ENCODE measurements at places on chromosomes 1 and 21.

DNA sequence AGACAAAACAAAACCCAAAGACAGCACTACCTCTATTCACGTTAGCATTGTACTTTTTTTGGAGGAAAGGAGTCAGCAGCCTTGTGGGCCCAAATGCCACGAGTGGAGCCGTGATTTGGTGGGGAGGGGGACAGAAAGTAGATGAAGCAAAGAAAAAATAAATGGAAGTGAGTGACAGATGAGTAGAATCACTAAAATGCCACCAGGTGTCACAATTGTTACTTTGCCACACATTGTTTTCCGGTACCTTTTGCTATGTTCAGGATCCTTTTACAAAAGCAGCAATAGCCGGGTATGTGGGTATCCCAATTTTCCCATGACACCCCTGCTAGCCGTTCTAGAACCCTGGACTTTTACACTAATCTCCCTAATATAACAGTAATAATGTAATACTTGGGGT lies 85.0 kb upstream of the AK4 start:
- DNase-seq: no peak

GRCh38 chr1:154476791-154477190 lies 25.2 kb upstream of the TDRD10 start:
- no peak for DNase-seq

DNA sequence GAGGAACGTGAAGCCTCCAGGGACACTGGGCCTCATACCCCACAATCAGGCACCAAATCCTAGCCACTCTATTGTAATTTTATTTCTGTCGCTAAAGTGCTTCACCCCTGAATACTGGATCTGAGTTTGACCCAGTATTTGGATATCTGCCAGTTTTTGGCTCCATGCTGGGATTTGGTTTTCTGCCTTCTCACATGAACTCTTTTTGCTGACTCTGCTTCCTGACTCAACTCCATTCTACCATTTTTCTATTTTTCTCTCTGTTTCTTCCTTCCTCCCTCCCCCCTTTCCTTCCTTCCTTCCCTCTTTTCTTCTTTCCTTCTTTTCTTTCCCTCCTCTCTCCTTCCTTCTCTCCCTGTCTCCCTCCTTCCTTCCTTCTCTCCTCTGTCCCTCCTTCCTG lies 151.3 kb upstream of the GJB5 start:
- no peak for DNase-seq

- DNase-seq: no peak
Measured at GRCh38 chr1:9910076-9910422, at the start of gene CTNNBIP1. CTNNBIP1 (minus strand) TSS chr1:9910269; CDS start chr1:9872064, 38,205 bp downstream.

DNA sequence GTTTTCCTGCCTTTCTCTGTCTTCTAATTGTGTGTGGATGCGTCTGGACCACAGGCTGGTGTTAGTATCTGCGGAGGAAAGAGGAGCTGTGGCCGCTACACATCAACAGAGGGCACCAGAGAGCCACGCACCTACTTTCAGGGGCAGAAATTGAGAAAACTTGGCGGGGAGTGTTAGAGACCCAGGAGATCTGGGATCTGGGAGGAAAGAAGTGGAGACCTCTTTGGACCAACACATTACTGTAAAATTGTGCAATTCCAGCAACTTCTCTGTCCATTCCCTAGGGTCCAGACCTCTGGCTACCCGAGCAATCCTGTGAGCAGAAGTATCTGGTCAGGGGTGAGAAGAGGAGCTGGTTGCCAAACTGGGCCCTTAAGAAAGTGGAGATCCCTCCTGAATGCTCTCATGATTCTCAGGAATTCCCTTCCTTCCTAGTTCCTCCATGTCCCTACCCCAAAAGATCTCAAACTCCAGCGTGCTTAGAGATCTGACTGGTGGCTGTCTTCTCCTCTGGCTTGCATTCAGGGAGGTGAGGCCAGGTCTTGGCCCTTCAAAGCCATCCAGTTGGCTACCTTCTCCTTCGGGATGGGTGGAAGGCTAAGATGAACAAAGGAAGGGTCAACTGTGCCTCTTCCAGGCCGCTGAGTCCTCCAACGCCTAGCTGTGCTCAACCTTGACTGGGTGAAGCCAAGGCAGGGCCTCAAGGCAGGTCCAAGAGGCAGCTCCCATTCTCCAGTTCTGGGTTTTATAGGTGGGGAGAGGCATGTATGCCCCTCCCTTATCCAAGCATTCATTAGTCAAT lies 1.2 kb upstream of the KIRREL1 start:
- no peak for DNase-seq

DNA sequence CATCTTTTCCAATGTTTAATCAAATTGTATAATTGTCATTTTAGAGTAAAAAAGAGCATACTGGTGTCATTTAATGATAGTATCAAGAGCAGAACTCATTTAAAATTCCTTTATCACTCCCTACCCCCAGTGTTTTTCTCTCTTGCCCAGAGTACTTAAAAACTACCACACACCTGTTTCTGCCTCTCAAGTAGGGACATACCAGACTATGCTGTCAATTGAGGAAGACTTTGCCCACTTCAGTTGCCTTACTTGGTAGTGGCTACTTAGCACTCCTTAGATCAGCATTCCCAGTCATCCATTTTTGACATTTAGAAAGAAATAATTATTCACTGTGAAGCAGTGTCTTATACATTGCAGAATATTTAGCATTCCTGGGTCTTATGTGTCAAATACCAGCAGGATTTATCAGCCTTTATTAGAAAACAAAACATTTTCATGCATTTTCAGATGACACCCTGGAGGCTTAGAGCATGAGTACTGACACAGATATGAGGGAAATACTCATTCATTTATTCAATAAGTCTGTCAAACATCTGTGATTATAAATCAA lies 127.5 kb upstream of the RGS1 start:
- DNase-seq: no peak

DNA sequence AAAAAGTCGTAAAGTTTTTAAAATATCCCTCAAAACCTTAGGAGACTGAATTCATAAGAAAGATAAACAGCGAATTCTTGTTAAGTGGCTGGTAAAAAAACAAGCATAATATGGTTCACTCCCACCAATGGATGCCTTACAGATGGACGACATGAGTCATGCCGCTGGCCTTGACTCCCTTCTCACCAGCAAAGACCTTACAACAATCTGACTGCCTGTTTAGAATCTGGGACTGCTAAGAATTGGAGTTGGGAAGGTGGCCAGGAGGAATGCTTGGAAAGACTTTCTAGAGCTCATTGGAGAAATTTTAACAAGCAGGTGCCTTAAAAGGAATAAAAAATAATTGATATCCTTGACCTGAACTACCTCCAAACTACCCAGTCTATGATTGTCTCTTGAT lies 206.9 kb upstream of the FMN2 start:
- no peak for DNase-seq

GRCh38 chr1:117735045-117735992 lies 129.5 kb downstream of the TENT5C start:
- DNase-seq: no peak

DNA sequence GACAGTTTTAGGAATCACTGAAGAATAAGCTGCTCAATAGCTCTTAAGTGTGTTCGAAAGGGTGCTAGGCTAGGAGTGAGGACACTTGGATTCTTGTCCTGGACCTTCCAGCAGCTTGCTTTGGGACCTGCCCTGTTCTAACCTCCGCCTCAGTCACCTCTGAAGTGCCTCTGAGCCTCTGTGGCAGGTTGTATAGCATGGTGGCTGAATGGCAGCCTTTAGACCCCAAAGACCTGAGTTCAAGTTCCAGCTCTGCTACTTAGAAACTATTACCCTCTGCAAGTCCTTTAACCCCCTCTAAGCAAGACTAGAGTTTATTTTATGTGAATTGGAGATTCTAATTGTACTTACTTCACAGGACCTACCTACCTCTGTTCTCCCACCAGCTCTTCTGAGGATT lies 81.5 kb downstream of the RRAGC start:
- DNase-seq: no peak
